ENCODE measurements at places on chromosomes 4 and X.

- no peak for DNase-seq
Observed at GRCh38 chr4:94135701-94136100, 72.0 kb upstream of the SMARCAD1 start.

DNA sequence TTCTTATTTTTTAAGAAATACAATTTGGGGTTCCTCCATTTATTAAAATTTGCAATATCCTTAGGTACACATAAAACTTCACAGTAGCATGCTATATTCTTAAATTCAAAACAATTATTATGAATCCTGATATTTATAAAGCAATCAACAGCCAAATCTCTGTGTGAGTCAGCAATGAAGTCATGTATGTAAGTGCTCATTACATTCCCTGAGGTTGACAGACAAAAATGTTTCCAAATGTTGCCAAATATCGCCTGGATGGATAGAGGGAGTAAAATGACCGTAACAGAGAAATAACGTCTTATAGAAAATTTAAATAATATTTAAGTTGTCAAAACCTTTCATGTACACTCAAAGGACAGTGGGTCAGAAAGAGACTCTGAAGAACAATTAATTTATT, 220.0 kb downstream of the PCDH18 start:
- no peak for DNase-seq

- DNase-seq = no peak
Observed at GRCh38 chr4:38673130-38673978, 9.4 kb downstream of the KLF3 start.

- DNase-seq = no peak
Observed at GRCh38 chrX:17706676-17707075, 30.6 kb upstream of the SCML1 start.

DNA sequence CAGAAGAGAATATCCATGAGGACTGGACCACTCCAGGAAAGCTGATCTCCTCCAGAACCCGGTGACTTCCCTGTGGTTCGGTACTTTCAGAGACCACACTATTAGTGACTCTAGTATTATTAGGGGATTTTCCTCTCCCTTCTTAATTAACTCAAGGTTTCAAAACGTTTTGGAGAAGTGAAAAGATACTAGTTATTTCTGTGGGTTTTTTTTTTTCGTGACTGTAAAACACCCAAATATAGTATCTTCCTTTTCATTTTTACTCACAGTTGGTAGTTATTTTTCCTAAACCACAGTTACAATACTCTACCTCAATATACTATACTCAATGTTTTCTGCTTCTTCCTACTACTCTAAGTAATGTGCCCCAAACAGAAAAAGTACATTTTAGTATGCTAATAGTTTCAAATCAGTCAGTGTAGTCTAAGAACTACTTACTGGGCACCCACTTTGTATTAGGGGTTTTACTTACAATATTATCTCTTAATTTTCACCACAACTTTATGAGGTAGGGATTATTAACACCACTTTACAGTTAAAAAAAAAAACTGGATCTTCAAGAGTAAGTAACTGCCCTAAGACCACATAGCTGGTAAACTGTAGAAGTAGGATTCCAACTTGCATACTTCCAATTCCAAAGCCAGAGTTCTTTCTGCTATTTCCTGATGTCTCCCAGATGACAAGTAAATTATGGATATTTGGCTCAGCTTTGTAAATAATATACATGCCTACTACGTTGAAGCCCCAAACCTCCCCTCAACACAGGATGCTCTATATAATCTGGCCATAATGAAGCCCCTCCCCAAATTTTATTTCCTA, 45.0 kb downstream of the SLC9A7 start:
- no peak for DNase-seq

GRCh38 chrX:56219700-56220099, 12.5 kb upstream of the KLF8 start:
- DNase-seq = no peak

DNA sequence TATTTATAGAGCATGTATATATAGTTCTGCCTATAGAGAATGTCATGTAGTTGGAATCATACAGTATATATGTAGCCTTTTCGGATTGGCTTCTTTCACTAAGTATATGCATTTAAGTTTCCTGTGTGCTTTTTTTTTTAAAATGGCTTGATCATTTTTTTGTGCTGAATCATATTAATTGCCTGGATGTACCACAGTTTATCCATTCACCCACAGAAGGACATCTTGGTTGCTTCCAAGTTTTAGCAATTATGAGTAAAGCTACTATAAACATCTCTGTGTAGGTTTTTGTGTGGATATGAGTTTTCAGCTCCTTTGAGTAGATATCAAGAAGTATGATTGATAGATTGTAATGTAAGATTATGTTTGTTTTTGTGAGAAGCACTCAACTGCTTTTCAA, 23.8 kb downstream of the PTTG2 start:
- no peak for DNase-seq

GRCh38 chrX:26050099-26050498, 88.0 kb upstream of the MAGEB18 start:
- no peak for DNase-seq

- DNase-seq = no peak
Observed at GRCh38 chrX:103363046-103363445, 6.7 kb downstream of the TCEAL9 start.

GRCh38 chr4:125522992-125523391, 208.2 kb downstream of the FAT4 start:
- DNase-seq = no peak

- DNase-seq = no peak
Observed at GRCh38 chr4:100708776-100709175, 191.0 kb upstream of the EMCN start.

DNA sequence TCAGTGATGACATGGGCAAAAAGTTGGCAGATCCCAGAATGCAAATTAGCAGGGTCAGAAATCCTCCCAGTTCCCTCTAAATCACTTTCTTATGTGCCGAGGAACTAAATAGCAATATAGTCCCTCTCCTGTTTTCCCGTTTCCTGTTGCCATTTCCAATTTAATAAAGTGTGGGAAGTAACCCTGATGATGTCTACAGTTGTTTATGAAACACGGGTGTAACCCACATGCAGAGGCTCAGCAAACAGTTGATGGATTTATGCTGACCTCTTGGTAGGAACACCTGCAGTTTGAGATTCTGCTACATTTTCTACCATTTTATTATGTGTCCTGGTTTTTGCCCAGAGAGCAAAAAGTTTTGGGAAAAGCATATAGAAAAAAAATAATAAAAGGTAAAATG, 56.7 kb downstream of the FGFBP1 start:
- no peak for DNase-seq

DNA sequence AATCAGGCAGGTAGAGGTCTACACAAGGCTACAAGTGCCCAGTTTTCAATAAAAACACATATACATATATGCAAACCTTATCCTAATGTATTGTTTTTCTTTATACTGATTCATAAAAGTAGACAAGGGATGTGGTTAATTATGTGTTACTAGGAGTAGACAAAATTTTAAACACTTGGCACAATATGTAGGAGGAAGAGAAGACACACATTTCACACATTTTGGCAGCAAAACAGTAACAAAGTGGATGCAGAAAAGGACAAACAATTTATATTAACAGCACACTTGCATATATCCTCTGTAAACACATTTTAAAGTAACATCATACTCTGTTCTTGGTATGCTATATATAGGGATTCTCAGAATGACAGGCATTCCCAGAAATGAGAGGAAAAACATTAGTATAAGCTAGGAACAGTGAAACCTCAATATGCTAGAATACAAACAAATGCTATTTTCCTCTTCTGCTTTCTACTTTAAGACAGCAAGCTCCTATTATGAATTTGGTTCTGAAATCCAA, 63.8 kb downstream of the GPRIN3 start:
- no peak for DNase-seq

GRCh38 chrX:6852869-6853268, 294.6 kb upstream of the STS start:
- DNase-seq = no peak

All from osteocyte (in vitro differentiated cells).